ENCODE measurements at places on chromosomes 5 and 9.

DNA sequence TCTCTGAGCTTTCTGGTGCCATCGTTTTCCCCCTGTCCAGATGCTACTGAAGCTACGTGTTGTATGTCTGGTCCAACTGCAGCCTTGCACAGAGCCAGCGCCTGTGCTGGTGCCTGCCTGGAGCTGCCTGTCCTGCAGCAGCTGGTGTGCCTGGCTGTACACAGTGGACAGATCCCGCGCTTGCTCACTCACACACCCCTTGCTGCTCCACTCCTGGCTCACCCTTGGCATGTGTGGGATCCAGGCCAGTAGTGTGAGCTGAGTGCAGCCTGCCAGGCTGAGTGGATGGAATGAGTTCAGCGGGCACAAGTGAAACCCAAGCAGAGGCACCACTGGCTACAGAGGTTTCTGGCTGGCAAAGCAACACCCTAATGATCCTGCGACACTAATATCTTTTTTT is 40.4 kb downstream of the FER start:
- DNase-seq: no peak

DNA sequence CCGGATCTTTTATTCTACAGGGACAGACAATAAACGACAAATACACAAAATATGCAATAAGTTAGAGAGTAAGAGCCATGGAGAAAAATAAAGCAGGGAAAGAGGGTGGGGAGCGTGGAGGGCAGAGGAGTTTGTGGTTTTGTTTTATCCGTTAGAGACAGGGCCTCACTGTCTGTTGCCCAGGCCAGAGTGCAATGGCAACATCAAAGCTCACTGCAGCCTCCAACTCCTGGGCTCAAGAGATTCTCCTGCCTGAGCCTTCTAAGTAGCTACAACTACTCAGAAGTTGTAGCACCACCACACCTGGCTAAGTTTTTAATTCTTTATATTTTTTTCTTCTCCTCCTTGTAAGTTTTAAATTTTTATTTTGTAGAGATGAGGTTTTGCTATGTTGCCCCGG is 54.5 kb upstream of the CTNNA1 start:
- DNase-seq: no peak

DNA sequence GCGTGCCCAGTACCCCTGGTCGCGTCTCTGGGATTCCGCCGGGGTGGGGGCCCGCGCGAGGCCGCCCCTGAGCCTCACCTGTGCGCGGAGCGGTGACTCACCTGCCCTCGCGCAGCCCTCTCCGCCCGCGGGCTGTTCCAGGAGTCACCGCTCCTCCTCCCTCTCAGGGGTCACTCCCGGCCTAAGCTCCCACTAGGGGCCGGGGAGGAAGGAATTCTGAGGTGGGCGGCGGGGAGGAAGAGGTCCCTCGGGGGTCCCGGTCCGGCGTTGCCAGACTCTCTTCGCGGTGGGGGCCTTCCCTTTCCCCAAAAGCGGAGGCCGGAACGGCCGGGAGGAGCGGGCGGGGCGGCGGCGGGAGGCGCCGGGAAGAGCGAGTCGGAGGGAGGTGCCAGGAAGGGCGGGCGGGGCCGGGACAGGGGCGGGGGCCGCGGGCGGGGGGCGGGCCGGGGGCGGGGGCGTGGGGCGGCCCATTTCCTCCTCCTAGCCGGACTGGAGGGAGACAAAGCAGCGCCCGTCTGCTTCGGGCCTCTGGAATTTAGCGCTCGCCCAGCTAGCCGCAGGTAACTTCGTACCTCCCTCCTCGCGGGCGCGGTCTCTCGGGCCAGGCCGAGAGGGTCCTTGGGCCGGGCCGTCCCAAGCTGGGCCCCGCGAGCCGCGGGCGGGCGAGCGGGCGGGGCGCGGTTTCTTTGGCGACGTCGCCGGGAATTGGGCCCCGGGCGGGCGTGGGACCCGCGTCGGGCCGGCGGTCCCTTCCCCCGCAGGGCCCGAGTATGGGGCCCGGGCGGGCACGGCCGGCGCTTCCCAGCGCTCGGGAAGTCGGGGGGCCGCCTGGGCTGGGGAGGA is at the start of gene CTNNA1:
CTNNA1 (plus strand) TSS at position 475 of the 843 bp plus-strand sequence. CDS start 28,500 bp downstream, outside the sequence.
- DNase-seq: peak; percentile 29

- DNase-seq: no peak
Measured at GRCh38 chr5:143220748-143221251, 182.7 kb downstream of the NR3C1 start.

DNA sequence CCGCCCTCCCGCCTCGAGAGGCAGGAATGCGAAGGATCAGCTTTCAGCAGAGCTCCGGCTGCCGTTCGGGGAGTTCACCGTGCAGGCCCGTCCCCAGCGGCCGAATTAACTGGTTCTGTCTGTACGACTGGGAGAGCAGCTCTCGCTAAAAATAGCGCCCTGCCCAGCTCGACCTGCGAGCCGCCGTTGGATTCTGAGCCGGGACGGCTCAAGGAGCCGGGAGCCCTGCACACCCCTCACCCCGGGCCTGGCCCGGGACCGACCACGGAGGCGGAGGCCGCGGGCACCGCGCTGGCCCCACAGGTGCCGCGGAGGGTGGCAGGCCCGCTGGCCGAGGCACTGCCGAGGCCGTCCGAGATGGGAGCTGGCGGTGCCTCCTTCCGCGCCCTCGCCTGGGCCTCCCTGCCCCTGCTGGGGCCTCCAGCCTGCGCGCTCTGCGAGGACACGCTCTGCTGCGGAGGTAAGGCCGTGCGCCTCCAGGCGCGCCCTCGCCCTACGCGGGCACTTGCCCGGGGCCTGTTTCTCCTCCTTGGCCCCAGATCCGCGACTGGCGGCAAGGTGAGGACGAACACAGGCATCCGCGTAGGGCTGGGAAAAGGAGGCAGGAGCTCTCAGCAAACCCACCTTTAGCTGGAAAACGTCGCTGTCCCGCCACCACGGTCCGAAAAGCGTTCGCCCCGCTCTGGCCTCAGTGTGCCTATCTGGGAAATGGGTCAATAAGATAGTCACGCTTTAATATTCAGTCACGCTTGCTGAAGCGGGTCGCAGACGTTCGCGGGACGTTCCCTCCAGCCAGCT is 53.1 kb upstream of the DAB2IP start:
- DNase-seq: no peak

GRCh38 chr5:83548581-83548980 is 77.0 kb downstream of the VCAN start:
- no peak for DNase-seq

DNA sequence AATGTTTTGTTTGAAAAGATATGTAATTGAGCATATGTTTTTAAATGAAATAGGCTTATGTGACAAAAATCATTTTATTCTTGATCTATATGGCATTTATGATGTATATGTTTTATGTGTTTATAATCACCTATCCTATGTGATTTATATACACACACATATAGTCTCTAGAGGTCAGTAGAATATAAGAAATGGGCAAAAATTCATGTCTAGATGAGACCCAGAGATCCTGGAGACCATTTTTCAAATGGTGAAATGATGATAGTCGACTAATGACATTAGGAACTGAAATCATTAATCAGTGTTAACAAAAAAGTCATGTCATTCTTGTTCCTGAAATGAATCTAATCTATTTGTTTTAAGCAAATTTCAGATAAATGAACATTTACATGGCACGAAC is 709.2 kb upstream of the WWC1 start:
- no peak for DNase-seq

- no peak for DNase-seq
Measured at GRCh38 chr5:124124711-124125229, 612.8 kb downstream of the CSNK1G3 start.

- no peak for DNase-seq
Measured at GRCh38 chr5:178554311-178554710, 35.9 kb downstream of the COL23A1 start.

- no peak for DNase-seq
Measured at GRCh38 chr5:129395247-129395646, 64.9 kb upstream of the ADAMTS19 start.

GRCh38 chr9:22416692-22417060 is 29.9 kb upstream of the DMRTA1 start:
- no peak for DNase-seq

DNA sequence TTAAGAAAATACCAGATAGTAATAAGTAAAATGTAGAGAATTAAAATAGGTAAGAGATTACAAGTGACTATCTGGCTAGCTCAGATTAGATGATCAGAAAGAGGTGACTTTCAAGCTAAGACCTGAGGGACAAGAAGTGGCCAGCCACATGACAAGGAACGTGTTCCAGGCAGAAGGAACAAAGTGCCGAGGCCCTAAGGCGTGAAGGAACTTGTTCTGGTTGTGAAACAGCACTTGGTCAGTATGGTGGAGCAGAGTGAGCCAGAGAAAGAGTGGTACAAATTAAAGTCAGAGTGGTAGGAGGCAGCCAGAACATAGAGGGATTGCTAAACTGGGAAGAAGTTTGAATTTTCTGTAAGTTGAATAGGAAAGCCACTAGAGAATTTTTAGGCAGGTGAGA is 73.6 kb downstream of the ADRB2 start:
- DNase-seq: no peak

DNA sequence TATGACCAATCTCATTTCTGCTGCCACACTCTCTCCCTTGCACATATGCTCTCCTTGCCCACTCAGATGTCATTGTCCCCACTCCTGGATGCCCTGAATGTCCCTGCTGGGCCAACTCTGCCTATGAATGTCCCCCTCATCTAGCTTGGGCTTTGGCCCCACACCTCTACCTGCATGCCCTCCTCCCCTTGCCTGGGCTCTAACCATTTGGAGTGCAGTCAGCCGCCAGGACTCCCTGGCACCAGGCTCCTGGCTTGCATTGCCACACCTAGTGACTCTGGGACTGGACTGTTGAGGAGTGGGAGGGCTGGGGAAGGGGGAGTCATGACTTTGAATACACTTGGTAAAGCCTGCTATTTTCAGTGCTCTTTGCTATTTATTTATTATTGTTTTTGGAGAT is 41.6 kb upstream of the POMT1 start:
- DNase-seq: no peak

- no peak for DNase-seq
Measured at GRCh38 chr5:164860896-164861295, 1355.5 kb downstream of the MAT2B start.

DNA sequence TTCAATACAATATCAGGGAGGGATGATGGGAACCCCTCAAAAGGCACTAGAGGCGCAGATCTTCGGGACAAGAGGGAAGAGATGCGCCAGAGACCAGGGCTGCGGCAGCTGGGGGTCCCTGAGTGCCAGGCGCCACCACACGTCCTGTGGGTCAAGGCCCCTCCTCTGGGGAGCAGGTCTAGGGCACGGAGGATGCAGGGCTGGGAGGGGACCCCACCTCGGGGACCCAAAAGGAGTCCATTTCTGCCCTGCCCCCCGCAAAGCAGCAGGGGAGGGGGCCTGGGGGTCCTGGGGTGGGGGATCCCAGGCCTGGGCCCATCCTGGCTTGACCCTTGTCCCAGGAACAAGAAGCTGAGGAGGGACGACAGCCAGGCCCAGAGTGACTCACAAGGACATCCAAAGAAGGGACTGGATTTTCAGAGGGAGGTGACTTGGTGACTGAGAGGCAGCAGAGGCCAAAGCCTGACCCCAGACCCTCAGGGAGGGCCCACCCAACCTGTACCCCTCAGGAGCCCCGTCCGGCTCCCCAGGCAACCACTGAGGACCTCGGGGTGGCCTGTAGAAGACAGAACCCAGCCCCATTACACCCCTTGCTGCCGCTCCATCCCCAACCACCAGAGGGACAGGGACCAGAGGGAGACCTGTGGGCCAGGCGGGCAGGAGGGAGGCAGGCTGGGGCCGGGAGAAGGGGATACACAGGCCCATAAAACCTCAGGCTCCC is 54.2 kb downstream of the LRSAM1 start:
- DNase-seq: peak; percentile 11

DNA sequence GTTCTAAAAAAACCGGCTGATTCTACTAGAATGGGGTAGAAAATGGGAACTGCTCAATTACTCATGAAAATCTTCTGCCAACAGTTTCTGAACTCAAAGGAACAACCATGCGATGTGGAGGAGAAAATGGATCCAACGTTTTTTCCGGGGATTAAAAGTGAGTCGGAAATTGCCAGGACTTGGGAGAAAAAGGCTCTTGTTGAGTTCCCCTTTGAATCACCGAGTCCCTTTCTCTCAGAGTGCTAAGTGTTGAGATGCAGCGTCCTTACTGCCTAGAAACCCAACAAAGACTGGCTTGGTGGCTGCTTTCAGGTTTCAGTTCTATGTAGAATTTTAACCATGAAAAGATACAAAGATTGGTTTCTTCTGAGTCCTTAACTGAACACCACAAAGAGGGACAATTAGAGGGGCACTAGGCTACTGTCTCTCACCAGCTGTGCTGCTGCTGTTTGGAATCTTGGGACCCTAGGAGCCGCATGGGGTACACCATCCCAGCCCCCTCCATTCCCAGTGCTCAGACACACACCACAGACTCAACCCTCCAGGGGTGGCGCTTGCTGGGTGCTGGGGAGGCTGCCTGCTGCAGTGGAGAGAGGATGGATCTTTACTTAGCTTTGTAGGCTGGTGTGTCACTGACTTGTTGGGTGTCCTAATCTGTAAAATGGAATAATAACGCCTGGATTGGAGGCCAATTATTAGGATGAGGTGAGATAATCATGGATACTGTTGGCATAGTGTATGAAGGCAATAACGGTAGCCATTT is 21.5 kb upstream of the NEUROG1 start:
- no peak for DNase-seq

DNA sequence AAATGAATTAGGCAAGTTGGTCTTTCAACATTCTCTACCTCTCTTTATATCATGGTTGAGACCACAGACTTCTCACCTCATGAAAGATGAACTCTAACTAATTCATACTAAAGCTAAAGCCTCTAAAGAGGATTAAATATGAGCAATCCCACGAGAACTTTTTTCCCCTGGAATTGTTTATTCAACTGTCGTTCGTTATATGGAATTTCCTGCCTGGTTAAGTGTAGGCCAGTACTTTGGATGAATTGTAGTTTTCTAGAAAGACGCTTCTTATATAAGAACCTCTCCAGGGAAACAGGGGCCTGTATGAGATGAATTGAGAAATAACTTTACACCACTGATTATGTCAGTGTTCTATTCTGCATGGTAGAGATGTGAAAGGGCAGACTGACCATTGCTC is 42.9 kb downstream of the PDCD1LG2 start:
- no peak for DNase-seq

GRCh38 chr9:92492781-92493401 is 10.6 kb upstream of the ASPN start:
- no peak for DNase-seq

DNA sequence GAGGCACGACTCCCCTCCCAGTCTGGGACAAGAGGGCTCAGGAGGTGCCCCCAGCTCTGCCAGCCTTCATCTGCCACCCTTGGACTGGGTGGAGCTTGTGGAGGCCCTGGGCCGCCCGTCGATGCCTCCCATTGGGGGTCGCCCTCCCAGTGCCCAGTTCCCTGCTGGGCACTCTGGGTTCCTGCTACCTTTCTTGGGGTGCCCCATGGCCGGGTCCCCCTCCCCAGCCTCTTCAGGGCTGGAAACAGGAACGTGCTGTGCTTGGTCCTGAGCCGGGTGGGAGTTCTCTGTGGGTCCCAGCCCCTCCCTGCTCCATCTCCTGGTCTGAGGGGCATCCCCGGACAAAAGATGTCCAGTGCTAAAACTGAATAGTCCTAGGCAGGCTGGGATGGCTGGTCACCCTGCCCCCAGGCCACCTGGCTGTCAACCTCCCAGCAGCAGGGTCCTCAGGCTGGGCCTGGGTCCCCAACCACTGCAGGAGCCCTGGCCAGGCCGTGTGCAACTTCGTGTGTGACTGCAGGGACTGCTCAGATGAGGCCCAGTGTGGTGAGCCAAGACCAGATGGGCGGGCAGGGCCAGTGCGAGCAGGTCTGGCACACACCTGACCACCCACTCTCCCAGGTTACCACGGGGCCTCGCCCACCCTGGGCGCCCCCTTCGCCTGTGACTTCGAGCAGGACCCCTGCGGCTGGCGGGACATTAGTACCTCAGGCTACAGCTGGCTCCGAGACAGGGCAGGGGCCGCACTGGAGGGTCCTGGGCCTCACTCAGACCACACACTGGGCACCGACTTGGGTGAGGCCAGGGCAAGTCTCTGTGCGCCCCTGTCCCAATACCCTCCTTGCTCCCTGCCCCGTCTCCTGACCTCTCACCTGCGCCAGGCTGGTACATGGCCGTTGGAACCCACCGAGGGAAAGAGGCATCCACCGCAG is 784 bp downstream of the MAMDC4 start:
- DNase-seq: no peak
